A549 treated with Mapracorat at 1 μM for 4 hours (cell line): ENCODE measurements at places on chromosomes 12 and 14. TPM values are rescaled to one million over a fixed set of nuclear protein-coding genes. Genes with fewer than 3 reads are reported as not detected.

Gene OR6J1
- not detected in 5 replicates for total RNA-seq

Gene ASPG
- 0.13 to 0.72 TPM in 2 of 5 replicates, not detected in the others for total RNA-seq

Gene ALX1
- 4.1 to 5.1 TPM (median 4.8 TPM) in 5 replicates for total RNA-seq

Gene ANKRD33
- total RNA-seq, result not detected in 5 replicates

Gene CSAD
- 4.4 to 9.9 TPM (median 6.6 TPM) in 5 replicates for total RNA-seq

Gene LAG3
- 0.89 to 2.3 TPM (median 1.4 TPM) in 5 replicates for total RNA-seq

Gene ASCL1
- total RNA-seq, result 0.07 TPM in 1 of 5 replicates, not detected in the others

Gene APOLD1
- total RNA-seq, result 0.14 to 0.44 TPM (median 0.22 TPM) in 5 replicates

Gene MUCL1
- not detected in 5 replicates for total RNA-seq

Gene SERPINA6
- total RNA-seq, result 0.81 to 1.6 TPM (median 0.88 TPM) in 5 replicates
